Bronchial epithelial cell (primary cell): ENCODE measurements at places on chromosomes 4 and X. TPM values are rescaled to one million over a fixed set of nuclear protein-coding genes. Genes with fewer than 3 reads are reported as not detected.

The TLL1 gene
- total RNA-seq = 0.13 and 0.53 TPM in 2 replicates

The ARHGAP36 gene
- total RNA-seq = not detected in 2 replicates

GRCh38 chr4:136103616-136104015, 1428.7 kb downstream of the PCDH18 start:
- no peak for DNase-seq

GRCh38 chr4:152448038-152448707, 87.7 kb downstream of the FBXW7 start:
- DNase-seq = no peak

DNA sequence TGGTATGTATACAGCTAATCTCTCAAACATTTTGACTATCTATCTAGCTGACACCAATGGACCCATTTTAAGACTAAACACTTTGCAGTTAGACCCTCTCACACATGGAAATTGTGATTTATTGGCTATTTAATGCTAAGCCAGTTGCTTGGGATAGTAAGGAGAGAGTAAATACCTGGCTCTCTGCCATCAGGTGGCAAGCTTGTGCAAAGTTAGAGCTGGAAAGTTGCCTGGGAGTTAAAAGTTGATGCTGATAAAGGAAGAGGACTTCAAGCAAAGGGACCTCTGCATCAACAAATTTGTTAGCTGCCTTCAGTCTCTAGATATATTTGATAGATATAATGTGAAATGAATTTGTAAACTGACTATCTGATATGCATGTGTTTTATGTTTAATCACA, 61.1 kb downstream of the PACRGL start:
- DNase-seq = peak; percentile 28
